ENCODE measurements at places on chromosomes 2 and 18.

DNA sequence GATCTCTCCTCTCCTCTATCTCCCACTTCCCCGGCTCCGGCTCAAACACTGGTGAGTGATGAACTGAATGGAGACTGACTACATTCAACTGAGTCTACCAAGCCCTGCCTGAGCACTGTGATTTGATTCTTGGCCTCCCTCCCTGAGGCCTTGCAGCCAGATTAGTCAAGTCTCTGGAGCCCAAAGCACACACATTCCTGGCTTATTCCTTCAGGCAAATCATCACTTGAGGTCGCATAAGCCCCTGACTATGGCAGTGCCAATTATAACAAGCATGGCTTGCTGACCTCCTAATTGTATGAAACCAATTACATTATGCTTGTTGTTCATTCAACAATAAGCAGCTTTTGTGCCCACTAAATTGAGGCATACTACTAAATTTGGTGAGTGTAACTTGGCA is 34.6 kb downstream of the EFEMP1 start:
- no peak for DNase-seq

DNA sequence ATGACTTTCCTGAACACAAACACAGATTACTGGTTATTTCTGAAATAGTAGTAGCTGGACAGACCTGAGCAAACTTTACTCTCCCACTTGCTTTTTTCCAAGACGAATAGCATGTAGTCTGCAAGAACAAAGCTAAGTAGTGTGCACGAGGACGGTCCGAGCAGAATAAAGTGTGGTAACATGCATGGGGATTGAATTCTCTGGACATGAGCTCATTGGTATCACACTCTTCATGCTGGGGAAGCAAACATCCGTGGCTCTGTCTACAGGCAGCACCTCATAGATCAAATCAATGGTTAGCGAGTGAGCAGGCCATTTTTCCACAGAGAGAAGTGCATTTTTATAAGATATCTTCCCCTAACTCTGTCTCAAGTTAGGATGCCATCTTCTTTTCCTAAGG is 164.8 kb upstream of the STK17B start:
- no peak for DNase-seq

DNA sequence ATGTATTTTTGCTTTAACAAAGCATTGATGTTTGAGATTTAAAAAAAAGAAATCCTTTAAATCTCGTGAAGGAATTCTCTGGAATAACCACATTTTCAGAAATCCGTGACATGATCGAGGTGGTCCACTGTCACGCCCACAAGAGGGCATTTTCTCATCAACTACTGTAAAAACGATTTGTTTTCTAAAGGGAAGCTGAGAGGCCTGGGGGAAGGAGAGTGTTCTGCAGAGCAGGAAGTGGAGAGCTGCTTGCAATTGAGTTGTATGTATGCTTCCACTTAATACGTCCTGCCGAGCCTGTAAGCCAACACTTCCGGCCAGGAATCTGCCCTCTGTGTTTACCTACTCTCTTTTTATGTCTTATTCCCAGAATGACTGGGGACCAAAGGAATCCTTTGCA is 19.4 kb downstream of the KLHL29 start:
- no peak for DNase-seq

- DNase-seq: no peak
These were observed 43.8 kb downstream of the LTBP1 start for GRCh38 chr2:32990556-32990955.

DNA sequence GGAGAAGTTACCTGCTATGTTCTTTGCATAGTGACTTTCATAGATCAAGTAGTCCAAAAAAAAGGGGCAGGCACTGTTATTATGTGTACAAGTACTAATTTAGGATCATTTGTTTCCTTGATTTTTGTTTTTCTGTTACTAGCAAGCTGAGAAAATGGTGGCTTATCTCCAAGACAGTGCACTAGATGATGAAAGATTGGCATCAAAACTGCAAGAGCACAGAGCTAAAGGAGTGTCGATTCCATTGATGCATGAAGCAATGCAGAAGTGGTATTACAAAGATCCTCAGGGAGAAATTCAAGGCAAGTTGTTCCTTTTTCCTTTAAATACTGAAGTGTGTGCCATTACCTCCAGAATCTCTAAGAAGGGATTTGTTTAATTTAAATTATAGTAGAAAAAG is 19.6 kb upstream of the KCNJ13 start:
- DNase-seq: no peak

DNA sequence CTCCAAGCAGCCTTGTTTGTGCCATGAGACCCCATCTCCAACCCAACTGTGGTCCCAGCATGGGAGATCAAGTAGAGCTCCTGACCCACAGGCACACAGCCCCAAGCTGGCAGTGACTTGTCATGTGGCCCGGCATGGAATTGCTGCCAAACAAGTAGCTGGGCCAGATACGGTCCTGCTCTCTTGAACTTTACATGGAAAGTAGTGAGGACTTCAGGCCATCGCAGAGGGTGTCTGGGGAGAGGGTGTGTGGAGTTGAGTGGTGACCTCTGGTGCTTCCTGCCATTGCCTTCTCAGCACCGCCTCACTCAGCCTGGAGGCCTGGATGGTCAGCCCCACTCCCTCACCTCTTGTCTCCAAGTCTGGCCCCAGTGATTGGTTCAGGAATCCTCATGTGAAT is 10.9 kb upstream of the SLC4A3 start:
- DNase-seq: no peak

- DNase-seq: no peak
These were observed 5.1 kb downstream of the AGPS start for GRCh38 chr2:177397481-177398289.

DNA sequence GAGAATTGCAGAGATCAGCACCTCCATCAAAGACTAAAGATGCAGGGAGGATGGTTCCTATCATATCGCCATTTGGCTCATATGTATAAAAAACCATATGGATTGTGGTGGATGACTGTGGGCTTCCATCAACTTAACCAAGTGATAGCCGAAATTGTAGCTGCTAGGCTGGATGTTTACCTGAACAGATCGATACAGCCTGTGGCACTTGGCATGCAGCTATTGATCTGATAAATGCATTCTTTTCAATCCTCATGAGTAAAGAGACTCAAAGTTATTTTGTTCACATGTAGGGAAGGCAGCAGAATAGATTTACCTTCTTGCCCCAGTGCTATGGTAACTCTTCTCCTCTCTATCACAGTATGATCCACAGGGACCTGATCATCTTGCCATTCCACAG is 18.5 kb downstream of the CHCHD5 start:
- DNase-seq: no peak

- no peak for DNase-seq
These were observed 109.9 kb downstream of the ARL4C start for GRCh38 chr2:234386971-234387370.

GRCh38 chr2:156748221-156748620 is 312.0 kb downstream of the GPD2 start:
- no peak for DNase-seq

GRCh38 chr2:141041281-141041680 is 1089.5 kb downstream of the LRP1B start:
- DNase-seq: no peak

DNA sequence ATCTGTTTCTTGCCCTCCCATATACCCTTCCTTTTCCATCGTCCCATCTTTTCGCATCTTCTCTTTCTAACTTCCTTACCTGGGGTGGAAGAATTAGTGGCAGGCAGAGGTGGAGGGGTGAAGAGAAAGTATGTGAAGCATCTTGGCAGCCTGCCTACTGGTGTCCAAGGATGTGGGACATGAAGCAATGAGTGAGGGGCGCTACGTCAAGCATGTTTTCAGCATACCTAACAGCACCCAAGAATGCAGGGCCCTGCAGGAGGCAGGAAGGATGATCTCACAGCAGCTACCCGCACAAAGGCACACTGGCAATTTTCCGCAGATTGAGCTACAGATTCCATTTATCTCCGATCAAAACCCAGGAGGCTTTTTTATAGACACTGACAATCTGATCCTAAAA is 42.2 kb downstream of the METTL4 start:
- no peak for DNase-seq

DNA sequence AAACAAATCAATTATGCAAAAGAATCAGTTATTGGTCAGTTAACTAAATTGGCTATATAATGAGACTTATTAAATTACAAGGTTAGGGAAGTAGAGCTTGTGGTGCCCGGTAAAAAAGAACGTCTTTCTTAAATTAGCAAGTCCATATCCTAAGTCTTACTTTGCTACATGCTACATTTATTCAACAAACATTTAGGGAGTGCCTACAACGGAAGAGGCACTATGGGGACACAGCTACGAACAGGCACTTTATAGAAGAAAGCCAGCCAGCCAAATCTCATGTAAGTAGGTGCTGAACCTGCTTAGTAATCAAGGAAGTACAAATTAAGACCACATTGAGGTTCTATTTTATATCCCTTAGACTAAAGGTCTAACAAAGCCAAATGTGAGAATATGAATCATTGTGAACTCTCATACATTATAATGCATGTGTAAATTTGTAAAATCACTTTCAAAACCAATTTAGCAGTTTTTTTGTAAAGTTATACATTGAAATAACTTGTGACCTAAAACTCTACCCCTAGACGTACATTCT is 59.9 kb downstream of the PDK1 start:
- no peak for DNase-seq

DNA sequence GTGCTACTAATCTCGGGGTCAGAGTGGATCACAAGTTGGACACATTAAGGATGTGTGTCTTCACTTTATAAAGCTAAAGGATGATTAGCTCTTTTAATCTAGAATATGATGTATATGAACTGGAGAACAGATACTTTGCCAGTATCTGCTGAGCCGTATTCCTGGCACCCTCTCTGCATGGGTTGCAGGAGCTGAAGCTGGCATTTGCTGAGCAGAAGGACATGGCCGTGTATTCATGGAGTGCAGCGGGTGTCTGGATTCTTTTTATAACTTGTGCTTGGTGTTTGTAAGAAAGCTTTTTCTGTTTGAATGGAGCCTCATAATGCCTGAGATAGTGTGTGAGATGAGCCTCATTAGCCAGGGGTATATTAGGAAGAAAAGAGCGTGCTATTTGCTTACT is 103.9 kb upstream of the MCFD2 start:
- no peak for DNase-seq

GRCh38 chr2:23433282-23433681 is 48.3 kb downstream of the KLHL29 start:
- DNase-seq: no peak

DNA sequence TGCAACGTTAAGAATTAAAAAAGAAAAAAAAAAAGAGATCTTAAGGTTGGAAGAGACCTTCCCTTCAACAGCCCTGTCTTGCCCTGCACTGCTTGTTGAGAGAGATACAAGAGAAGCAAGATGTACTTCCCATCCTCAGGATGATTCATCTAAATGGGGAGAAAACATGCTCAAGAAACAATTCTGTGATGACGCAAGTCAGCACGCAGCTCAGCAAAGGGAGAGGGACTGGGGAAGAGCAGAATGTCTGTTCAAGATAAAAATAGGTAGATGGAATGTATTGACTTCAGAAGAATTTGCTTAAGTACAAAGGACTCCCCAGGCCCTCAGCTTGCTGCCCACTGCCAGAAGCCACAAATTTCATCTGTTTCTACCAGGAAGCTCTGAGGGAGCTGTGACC is 198.2 kb upstream of the SPRED2 start:
- no peak for DNase-seq

DNA sequence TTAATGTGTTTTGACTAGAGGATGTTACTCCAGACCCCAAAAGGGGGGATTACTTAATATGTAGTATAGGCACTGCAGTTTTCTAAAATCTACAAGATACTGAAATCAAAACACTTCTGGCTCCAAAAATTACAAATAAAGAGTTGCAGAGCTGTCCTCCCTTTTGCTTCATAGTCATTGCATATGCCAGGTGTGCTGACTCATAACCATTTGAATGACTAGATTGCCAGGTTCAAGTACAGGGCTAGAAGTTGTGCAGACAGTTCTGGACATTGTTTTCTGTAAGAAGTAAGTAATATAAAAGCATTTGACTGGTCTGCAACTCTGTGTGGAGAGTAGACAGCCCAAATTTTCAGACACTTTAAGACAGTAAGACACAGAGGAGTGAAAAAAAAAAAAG is 6.7 kb downstream of the CWC22 start:
- DNase-seq: no peak

DNA sequence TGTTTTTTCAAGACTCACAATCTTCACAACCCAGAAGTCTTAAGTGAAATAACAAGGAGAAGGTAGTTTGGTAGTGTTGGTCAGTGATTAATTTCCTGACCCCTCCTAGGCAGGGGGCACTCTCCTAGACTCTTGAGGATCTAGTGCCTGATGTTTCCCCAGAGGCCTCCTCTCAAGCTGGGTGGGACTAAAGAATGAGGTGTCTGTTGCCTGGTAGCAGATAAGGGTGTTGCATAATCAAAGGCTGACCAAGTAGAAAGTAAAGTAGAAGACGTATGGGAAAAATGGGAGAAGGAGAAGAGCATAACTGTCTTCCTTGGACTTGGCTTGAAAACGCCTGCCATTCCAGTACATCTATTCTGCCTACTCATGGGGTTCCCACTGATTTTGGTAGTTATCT is 37.8 kb downstream of the VIT start:
- DNase-seq: no peak

GRCh38 chr2:202429164-202429980 is 53.2 kb downstream of the BMPR2 start:
- DNase-seq: no peak

DNA sequence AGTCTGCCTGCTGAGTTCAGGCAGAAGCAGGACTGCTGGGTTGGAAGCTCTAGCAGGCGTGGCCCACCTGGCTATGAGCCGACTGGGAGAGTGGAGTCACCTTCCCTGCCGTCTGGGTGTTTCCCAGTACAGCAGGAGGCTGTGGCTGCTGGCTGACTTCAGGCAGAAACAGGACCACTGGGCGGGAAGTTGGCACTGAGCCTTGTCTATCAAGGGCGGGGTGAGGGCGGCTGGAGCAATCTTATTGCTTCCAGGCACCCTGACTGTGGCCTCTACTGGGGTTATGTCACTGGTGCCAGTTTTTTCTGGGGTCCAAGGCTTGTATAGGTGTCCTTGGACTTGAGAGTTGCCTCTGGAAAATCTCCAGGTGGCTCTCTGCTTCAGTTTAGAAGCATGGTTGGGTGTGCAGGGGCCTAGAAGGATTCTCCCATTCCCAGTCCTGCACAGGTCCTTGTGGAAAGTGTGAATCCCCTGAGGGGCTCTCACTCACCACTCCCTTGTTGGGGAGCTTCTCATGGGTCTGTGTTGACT is 30.5 kb downstream of the LTBP1 start:
- DNase-seq: no peak

GRCh38 chr2:160347269-160347863 is 146.2 kb downstream of the RBMS1 start:
- no peak for DNase-seq

GRCh38 chr18:62942578-62942977 is 227.2 kb downstream of the PHLPP1 start:
- no peak for DNase-seq

DNA sequence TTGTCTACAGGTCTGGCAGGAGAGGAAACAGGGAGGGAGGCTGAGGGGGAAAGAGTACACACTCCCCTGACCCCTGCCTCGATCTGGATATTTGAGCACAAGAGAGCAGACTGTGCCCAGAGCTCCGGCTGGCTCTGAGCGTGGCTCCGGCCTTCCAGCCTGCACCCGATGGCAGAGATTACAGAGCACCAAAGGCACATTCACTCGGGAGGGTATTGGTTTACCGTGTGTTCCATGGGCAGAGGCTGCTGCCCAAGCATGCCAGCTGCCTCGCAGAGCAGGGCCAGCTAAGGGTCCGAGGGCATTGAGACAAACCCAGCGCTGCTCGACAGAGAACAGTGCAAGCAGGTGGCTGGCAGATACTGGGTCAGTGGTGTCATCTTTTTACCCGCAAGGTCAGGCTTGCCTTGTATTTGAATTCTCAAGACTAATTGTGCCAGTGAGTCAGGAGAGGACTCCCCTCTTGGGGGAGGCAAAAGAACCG is 132.2 kb downstream of the TNS1 start:
- DNase-seq: no peak

GRCh38 chr2:98869272-98869641 is 66.8 kb downstream of the CRACDL start:
- no peak for DNase-seq
